Cortex of kidney (tissue), 1 donor: ENCODE measurements at places on chromosomes 4 and X.

GRCh38 chrX:75118296-75118695, 37.8 kb downstream of the ABCB7 start:
- DNase-seq = no peak

- DNase-seq = no peak
Measured at GRCh38 chrX:44439242-44439794, 95.8 kb upstream of the EFHC2 start.

- DNase-seq = no peak
Measured at GRCh38 chr4:86496094-86497080, 97.7 kb upstream of the PTPN13 start.

GRCh38 chr4:38582445-38582844, 81.6 kb upstream of the KLF3 start:
- DNase-seq = no peak

DNA sequence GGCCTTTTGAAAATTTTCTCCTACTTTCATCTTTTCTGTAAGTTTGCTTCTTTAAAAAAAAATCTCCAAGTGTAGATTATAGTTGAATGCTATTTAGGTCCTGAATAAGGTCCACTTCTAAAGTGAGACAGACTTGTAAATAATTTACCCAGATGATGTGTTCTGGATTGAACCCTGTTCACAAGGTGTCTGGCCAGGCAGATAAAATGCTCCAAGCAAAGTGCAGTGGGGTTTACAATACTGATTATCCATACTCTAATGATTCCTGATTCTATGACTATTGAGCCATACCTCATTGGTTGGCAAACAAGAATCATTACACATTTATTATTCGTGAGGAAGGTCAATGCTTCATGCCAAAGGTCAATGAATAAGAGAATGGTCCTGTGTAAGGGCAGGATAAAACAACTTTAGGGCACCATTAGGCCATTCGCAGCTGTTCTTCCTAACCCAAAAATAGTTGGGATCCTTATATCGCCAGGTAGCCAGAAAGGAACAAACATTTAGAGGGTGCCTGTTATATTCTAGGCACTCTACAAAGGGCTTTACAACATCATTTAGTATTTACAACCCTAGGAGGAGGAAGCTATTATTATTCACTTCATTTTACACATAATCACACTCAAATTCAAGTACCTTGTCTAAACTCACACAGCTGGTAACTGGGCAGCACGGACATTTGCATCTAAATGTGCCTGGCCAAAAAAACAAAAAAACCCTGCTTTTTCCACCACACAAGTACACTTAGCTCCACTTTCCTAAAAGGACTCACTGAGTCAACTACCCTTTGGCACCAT, 18.6 kb upstream of the SAT1 start:
- no peak for DNase-seq

DNA sequence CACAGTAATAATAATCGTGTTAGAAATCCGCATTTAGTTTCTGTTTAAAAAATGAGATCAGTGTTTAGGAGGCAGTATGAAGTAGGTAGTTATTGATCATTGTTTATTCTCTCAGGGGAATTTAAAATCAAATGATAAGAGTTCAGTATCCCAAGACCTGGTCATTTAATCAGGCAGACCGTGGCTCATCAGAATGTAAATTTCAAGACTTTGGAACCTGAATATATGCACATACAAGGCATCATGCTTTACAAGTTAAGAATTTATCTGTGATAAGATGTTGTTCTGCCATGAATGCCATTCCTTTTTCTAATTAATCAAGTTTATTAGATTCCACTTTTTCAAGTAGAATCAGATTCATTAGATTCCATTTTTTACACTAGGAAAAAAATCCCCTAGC, 133.5 kb upstream of the MAOA start:
- no peak for DNase-seq
